ENCODE measurements at places on chromosomes 3 and 15.

GRCh38 chr3:45746165-45746776 is 50.1 kb downstream of the SLC6A20 start:
- no peak for DNase-seq

- no peak for DNase-seq
These were observed 112.2 kb upstream of the PLXNA1 start for GRCh38 chr3:126870608-126871210.

- DNase-seq: no peak
These were observed 1121.4 kb upstream of the ALCAM start for GRCh38 chr3:104245261-104245660.

- DNase-seq: no peak
These were observed 377.3 kb downstream of the PDCD6IP start for GRCh38 chr3:34175636-34176176.

DNA sequence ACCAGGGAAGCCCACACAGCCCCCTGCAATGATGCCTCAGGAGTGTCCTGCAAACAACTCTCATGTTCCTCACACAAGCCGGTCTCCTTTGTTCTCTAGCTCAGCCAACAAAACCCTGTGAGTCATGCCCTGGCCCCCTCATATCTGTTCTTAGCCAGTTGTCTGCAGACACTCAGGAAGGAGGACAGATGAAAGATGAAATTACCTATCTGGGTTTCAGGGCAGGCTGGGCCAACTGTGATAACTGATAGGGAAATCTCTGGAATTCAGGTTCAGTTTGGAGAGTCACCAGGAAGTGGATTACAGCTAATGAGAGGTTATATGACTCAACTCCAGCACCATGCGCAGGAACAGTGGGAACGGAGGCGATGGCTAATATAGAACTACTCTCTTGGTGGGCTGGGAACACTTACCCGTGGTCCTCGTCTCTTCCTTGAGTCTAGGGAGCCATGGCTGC is 352.0 kb upstream of the ADAMTS9 start:
- DNase-seq: no peak

- no peak for DNase-seq
These were observed 634.0 kb upstream of the LMCD1 start for GRCh38 chr3:7867587-7867986.

GRCh38 chr3:176839901-176840300 is 357.4 kb downstream of the TBL1XR1 start:
- no peak for DNase-seq

DNA sequence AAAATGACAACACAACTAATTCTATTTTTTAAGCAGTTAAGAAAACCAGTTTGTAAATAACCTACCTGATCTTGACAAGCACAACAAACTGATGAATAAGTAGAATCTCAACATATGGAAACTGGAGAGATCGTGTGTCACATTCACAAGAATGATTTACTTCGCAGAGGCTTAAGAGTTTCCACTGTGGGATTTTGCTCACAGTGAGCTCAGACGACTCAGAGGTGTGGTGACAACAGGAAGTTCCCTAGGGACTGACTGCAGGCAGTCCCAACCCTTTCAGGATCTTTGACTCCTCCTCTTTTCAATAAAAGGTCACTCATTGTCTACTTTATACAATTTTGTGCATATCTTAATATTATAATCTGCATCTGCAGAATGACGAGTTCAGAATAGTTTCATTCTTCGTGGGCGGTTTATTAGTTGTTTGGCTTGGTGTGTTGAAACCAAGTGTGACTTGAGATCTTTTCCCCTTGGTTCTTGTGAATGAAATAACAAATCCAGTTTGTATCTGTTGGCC is at the start of gene LIPH:
LIPH (minus strand) TSS at position 231 of the 520 bp plus-strand sequence; CDS start at position 114, 117 bp downstream.
- DNase-seq: peak; percentile 18

DNA sequence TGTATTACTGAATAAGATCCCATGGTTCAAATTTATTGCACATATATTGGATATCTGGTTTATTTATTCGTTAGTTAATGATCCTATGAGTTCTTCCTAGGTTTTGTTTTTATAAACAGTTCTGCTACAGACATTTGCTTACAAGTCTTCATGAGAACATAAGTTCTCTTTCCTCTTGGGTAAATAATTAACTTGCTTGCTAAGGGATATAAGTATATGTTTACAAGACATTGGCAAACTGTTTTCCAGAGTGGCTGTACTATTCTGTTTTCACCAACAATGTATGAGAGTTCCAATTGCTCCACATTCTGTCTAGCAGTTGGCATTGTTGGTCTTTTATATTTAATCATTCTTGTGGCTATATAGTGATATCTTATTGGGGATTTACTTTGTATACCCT is 341.8 kb upstream of the GBE1 start:
- no peak for DNase-seq

GRCh38 chr15:79035111-79035601 is 55.4 kb downstream of the RASGRF1 start:
- DNase-seq: no peak

DNA sequence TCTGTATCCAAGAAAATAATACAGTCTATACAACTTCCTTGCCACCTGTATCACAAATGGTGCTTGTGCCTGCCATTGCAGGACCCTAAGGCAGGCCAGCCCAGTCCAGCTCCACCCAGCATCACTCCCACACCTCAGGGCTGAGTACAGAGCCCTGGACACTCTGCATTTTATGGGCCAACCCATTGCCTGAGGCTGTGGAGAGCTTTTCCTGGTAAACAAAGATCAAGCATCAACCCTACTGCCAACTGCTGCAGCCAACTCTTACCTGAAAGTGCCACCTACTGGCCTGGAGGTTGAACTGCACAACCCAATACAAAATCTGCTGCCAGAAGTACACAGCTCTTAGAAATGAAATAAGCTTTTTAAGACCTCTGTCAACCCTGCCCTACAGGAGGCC is 1082.2 kb downstream of the NAALADL2 start:
- DNase-seq: no peak

DNA sequence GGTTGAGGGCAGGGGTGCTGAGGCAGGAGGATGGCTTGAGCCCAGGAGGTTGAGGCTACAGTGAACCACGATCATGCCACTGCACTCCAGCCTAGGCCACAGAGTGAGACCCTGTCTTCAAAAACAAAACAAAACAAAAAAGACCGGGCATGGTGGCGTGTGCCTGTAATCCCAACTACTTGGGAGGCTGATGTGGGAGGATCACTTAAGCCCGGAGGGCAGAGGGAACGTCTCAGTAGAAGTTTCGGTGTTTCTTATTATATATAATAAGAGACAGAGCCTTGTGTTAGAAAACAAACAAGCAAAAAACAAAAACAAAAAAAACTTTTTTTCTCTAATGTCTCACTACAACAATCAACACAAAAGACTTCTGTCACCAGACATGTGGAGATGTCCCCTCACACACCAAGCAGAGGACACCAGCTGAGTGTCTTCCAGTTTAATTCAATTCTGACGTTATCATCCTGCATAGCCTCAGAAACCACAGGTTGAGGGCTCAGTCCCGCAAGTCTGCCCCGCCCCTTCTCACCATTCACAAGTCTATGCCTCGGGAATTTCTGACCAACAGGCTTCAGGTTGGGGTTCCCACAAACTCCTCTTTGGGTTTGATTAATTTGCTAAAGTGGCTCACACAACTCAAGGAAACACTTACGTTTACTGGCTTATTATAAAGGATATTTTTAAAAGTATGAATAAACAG is 24.0 kb upstream of the EIF4A2 start:
- no peak for DNase-seq

GRCh38 chr3:179376474-179376873 is 29.0 kb downstream of the MFN1 start:
- DNase-seq: no peak

DNA sequence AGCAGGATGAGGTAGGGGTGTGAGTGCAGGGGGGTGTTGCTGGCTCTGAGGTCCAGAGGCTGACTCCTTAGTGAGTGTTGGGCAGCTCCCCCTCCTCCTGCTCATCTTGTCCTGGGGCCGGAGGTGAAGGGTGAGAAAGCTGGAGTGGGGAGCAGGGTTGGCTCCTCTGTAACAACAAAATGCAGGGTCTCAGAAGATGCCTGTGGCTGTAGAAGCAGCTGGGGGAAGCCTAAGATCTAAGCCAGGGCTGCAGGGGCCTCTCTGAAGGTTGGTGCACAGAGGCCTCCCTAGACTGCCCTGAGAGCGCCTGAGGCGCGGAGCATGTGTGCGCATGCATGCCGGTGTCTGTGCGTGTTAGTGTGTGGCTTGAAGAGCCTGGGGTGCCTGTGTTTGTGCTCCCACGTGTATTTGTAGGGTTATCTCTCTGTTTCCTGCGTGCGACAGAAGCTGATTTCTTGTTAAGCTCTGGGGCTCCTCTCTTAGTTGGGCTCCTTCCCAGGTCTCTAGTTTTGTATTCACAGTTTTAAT is 5.3 kb upstream of the HDAC11 start:
- DNase-seq: no peak

- DNase-seq: no peak
These were observed 44.8 kb downstream of the SLCO2A1 start for GRCh38 chr3:133984975-133985374.

GRCh38 chr3:53707222-53707621 is 139.0 kb downstream of the CHDH start:
- no peak for DNase-seq

DNA sequence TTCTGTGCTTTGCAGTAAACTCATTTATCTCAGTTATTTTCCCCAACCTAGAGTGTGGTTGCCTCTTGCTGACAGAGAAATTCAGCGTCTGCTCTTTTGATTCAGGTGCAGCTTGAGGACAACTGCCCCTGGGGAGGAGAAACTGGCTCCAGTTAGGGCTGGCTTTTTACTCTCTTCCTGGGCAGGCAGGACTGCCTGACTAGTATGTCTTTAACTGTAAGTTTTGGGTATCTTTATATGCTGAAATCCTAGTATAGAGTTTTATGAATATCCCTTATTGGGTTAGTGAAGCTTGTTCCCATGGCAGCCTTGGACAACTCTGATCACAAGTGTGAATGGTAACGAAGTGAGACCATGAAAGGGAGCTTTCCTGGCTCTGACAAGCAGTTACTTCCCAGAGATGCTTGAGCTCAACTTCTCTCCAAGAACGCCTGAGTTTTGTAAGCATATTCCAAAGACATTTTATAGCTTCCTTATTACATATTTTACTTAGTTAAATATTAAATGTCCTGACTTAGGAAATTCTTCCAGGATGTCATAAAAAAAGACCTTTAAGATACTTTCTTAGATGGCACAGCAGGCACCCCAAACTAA is 27.1 kb downstream of the CCNB2 start:
- DNase-seq: no peak

GRCh38 chr3:66971891-66972551 is 26.1 kb upstream of the KBTBD8 start:
- peak; percentile 34 for DNase-seq

GRCh38 chr3:42412526-42413155 is 2.2 kb upstream of the LYZL4 start:
- DNase-seq: no peak

GRCh38 chr3:120177151-120177550 is 82.9 kb upstream of the GSK3B start:
- no peak for DNase-seq

DNA sequence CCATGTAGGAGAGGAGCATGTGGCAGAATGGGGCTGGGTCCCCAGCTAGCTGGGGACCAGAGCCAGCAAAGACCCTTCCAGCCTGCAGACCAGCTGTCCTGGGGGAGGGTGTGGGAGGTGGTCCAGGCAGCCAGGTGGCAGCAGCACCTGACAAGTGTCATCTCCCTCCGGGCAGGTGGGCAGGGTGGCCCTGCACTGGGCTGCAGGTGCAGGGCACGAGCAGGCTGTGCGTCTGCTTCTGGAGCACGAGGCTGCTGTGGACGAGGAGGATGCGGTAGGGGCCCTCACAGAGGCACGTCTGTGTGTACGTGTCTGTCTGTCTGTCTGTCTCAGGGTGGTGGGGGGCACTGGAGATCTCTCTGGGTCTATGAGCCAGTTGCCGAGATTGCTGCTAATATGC is 5.5 kb downstream of the ANKDD1A start:
- DNase-seq: no peak

- peak; percentile 5 for DNase-seq
These were observed 32.4 kb upstream of the SLC6A11 start for GRCh38 chr3:10783360-10784351.

DNA sequence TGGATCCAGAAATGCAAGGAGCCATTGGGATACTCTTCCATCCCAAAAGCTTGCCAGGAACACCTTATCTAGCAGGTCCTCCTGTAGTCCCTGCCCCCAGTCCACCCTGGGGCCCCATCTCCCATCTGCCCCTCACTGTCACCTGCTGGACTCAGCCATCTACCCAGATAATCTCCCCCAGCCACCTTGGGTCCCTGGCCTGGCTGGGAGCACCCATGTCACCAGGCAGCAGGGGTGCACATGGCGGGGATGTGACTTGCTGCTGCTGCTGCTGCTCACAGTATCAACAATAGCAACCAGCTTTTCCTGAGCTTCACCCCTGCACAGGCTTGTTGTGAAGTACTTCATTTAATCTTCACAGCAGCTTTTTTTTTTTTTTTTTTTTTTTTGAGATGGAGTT is 12.6 kb downstream of the PTH1R start:
- no peak for DNase-seq

- no peak for DNase-seq
These were observed 72.3 kb downstream of the PIAS1 start for GRCh38 chr15:68126396-68126795.

GRCh38 chr3:49476563-49476962 is 6.5 kb downstream of the DAG1 start:
- no peak for DNase-seq
